ENCODE measurements at places on chromosomes 6 and 20.

GRCh38 chr6:159595173-159595572 is 97.9 kb downstream of the SOD2 start:
- DNase-seq = peak; percentile 82

DNA sequence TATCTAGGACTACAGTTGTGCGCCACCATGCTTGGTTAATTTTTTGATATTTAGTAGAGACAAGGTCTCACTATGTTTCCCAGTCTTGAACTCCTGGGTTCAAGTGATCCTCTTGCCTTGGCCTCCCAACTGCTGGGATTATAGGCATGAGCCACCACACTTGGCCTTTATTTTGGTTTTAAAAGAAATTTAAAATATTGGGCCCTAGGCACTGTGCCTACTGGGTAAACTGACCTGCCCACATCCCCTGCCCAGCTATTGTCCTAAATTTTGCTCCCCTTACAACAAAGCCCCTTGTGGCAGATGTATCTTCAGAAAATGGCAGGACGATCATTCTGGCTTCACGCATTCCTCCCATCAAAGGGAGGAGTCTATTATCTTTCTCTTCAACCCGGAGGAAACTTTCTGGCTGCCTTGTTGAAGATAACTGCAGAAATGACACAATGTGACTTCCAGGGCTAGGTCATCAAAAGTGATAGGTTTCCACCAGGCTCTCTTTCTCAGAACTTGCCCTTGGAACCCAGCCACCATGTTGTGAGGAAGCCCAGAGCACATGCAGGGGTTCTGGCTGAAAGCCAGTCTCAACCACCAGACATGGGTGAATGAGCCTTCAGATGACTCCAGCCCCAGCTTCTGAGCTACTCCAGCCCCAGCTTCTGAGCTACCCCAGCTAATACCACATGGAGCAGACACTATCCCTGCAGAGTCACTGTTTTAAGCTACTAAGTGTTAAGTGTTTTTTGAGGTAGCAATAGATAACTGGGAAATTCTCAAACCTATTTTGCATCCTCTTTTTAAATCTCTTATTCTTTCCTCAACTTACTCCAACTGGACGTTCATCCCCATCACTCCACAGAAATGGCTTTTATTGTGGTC is 4.6 kb upstream of the GUCA1B start:
- peak; percentile 96 for DNase-seq

DNA sequence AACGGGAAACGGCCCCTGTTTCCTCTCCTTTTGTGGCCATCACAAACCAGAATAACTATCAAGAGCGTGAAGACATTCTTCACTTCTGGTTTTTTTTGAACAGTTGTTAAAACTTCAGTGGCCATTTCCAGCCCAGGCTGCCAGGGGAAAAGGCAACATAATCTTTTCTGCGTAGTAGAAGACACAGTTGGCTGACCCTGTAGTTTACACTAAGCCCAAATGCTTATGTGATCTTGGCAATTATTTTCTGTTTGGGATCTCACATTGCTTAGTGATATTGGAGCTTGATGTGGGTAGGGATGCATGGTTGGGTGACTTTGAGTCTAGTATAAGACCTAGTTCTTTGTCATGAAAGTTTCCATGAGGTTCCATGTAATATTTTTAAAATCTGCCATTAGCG is 449.4 kb upstream of the CDH4 start:
- no peak for DNase-seq

GRCh38 chr6:41940759-41941279 is 789 bp downstream of the CCND3 start:
- DNase-seq = no peak

DNA sequence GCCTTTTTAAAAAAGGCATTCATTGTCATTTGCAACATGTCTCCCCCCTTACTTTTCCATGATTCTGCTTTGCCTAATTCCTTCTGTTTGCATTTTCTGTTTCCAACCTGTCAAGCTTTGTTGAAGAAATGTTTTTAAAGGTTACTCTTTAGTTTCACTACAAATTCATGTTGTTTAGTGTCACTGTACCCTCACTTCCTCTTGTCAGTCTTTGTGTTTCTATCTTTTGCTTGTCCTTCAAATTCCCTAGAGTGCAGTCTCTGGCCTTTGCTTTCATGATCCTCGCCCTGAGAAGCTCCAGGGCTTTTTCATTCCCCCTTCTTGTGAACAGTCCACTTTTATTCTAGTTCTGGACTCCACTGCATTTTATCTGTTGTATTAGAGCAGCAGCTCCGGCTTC is 90.6 kb downstream of the MAP3K4 start:
- DNase-seq = no peak

GRCh38 chr6:129029778-129030177 is 146.8 kb downstream of the LAMA2 start:
- DNase-seq = no peak

DNA sequence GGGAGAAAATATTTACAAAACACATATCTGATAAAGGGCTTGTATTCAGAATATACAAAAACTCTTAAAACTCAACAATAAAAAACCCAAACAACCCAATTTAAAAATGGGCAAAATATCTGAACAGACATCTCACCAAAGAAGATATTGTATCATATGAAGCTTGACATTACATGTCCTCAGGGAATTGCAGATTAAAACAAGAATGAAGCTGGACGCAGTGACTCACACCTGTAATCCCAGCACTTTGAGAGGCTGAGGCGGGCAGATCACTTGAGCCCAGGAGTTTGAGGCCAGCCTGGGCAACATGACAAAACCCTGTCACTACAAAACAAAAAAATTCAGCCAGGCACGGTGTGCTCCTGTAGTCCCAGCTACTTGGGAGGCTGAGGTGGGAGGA is 135.4 kb upstream of the AKIRIN2 start:
- no peak for DNase-seq

DNA sequence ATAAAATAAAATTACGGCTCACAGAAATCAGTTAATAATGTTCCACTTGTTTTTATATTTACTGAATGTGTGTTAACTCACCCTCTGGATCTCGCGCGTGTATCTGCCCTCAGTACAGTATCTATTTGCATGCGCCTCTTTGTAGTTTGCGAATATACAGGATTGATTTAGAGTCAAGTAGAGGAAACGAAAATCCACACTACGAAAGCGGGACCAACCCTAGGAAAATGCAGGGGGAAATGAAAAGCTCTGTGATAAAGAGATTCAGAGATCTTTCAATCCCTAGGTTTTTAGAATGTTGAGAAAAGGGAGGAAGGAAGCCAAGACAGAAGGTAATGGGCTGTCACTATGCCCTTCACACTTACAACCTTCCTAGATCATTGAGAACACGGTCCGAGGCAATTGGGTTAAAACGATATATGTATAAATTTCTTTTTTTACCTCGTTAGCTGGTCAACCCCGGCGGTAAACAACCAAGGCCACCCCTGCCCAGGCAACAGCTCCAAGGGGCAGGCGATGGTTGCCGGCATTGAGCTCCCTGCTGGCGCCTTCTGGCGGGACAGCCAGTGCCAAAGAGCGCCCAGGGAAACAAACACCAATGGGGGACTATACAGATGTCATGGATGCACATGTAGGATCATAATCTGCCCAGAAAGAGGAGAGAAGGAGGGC is 792 bp upstream of the FUT9 start:
- DNase-seq = no peak

DNA sequence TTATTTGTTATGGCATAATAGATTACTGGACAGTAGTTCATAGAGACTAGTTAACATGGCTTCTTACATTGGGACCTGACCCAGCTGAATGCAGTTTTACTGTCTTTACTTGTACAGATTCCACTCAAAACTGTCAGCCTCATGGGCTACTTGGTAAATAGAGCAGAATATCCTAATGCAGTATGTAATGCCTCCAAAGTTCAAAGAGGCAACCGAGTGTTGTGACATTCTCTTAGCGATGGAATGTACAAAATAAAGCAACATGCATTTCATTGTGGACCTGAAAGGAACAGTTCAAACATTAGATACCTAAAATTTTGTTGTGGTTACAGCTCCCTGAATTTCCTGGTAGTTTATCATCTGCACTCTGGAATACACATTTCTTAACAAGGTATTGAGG is 29.1 kb upstream of the RGS17 start:
- no peak for DNase-seq

- DNase-seq = no peak
These were observed 153.6 kb upstream of the SHLD1 start for GRCh38 chr20:5596401-5597193.

- peak; percentile 34 for DNase-seq
These were observed 5.5 kb downstream of the UBR2 start for GRCh38 chr6:42569102-42570028.

DNA sequence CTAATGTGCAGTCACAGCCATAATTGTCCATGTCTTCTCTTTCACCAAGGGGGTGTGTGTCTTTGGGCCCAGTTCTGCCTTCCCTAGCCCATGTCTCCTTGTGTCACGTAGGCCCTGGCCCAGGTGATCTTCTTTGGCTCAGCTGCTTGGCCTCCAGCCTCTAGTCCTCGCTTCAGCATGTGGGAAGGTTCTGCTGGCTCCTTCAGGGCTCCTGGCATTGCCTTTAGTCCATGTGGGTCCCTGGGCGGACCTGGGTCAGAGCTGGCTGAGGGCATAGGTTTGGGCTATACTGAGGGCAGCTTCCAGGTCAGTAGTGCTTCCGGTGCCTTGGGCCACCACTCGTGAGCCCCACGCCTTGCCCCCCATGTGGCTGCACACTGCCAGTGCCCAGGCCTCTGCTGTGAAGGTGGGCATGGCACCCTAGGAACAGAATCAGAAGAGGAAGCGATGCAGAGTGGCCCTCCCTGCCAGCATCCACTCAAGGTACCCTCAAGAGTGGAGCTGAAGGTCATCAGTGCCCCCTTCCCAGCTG is 12.8 kb downstream of the AARS2 start:
- no peak for DNase-seq

DNA sequence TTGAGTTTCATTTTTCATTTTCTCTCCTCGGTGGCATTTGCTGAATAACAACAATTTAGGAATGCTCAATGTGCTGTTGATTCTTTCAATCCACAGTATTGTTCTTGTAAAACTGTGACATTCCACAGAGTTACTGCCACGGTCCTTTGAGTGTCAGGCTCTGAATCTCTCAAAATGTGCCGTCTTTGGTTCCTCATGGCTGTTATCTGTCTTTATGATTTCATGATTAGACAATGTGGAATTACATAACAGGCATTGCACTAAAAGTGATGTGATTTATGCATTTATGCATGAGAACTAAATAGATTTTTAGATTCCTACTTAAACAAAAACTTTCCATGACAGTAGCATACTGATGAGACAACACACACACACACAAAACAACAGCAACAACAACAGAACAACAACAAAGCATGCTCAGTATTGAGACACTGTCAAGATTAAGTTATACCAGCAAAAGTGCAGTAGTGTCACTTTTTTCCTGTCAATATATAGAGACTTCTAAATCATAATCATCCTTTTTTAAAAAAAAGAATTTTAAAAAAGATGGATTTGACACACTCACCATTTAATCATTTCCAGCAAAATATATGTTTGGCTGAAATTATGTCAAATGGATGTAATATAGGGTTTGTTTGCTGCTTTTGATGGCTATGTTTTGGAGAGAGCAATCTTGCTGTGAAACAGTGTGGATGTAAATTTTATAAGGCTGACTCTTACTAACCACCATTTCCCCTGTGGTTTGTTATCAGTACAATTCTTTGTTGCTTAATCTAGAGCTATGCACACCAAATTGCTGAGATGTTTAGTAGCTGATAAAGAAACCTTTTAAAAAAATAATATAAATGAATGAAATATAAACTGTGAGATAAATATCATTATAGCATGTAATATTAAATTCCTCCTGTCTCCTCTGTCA is 88.1 kb downstream of the SNAP25 start:
- peak; percentile 66 for DNase-seq

DNA sequence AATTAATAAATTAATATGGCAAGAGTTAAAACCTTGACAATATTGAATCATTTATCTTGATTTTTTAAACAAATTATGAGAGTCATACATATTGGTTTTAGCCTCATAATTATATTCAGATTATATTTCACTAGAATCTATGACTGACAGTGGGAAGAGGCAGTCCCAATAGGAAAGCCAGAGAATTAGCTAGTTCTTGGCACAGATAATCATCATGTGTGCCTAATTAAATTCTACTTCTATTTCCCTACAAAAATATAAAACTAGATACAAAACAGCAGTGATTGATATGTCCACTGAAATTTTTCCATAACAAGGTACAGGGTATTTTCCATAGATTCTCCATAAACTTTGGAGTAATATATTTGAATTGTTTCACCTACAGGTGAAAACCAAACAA is 38.6 kb downstream of the COL9A1 start:
- DNase-seq = no peak

DNA sequence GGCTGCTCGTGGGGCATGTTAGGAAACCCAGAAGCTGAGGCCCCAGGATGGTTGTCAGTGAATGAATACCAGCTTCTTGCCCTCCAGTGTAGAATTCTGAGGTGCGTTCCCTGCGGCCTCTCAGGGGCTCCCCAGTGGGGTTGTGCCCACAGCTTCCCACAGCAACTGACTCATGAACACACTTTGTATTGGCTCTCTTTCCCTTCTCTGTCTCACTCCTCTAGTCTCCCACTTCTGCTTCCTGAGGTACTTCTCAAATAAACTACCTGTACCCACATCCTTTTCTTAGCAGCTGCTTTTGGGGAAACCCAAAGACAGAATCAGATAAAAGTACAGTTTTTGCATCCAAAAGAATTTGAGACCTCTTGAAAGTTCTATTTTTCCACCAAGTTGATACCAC is 107.7 kb upstream of the JAG1 start:
- no peak for DNase-seq

DNA sequence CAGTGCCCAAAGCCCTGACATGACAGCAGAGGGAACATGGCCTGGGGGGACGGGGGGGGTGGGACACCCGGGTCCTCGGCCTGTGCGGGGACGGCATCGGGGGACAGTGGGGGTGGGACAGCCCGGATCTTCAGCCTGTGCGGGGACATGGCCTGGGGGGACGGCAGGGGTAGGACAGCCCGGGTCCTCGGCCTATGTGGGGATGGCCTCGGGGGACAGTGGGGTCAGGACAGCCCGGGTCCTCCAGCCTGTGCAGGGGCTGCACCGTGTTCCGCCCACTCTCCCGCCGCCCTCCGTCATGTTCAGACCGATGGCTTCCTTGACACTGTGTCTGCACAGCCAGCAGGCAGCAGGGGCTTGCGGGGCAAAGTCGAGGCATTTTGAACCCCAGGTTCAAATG is 7.0 kb downstream of the BIRC7 start:
- DNase-seq = no peak

- no peak for DNase-seq
These were observed 5.8 kb upstream of the TBXT start for GRCh38 chr6:166173281-166173951.

- no peak for DNase-seq
These were observed 836.0 kb downstream of the MAFB start for GRCh38 chr20:39853050-39853449.
